Stimulated activated CD8-positive, alpha-beta memory T cell treated with anti-CD3 and anti-CD28 coated beads, Interleukin-2, amount 100 ng/mL, for 48 hours (primary cell): ENCODE measurements at places on chromosomes 12 and 14.

DNA sequence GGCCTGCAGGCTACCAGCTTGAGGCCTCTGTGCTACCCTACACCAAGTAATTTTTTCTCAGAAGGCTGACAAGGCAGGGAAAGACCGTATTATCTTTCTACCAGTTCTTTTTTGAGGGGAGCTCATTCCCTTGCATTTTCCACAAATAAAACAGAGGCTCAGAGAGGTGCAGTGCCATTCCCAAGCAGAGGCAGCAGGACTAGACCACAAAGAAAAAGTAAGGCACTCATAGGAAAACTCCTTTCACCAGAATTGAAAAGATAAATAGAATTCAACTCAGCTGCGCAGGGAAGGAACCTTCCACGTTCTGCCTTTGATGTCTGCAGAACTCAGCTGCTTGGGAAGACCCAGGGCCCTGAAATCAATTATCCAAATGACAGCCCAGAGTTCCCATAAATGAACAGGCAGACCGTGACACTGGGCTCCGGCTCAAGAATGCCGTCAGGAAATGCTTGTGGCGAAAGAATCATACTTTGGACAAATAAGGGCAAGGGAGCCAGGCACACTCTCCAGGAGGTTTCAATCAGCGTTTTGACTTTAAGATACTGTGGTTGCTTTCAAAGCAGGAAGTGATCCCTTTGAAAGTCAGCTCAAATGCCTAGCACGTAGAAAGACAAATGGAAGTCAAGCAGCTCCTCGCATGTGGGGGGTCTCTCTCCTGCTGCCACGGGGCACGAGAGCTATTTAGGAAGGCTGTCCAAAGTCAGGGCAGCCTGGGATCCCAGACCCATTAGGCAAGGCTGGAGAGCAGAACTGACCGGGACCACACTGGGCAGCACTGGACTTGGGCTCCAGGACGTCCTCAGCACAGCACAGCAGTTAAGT is 14.0 kb downstream of the KCTD10 start:
- no peak for DNase-seq

DNA sequence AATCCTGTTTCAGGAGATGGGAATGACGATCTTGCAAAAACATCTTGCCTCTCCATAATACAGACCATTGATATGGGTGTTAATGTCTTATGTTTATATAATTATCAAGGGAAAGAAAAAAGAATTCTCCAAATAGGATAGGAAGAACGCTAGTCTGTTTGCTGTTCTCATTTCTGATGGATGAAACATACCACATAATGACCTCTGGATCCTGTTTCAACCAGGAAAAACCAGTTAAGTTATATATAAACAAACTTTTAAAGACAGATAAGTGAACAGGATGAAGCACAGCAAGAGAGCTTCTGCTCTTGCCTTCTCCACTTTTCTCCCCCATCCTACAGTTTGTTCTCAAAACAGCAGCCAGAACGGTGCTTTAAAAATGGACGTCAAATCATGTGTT is 27.8 kb downstream of the COQ6 start:
- DNase-seq: no peak

GRCh38 chr12:124336742-124337520 is 42.0 kb downstream of the RFLNA start:
- no peak for DNase-seq

DNA sequence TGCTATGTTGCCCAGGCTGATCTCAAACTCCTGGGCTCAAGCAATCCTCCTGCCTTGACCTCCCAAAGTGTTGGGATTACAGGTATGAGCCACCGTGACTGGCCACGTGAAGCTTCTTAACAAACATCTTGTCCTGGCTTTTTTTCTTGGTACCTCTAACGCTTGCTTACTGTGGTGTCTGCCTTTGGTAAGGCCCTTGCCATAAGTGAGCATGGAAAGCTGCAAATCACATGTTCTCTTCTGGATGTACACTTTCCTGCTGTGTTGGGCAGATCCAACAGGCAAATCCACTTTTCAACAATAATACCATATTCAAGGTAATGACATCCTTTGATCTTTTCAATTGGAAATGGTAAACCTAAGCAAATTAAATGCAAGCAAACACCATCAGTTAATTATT is 54.6 kb downstream of the ARF6 start:
- no peak for DNase-seq

- DNase-seq: no peak
These were observed 62.6 kb upstream of the VASH1 start for GRCh38 chr14:76698631-76699030.

- DNase-seq: no peak
These were observed 7.1 kb upstream of the CCDC60 start for GRCh38 chr12:119327471-119327870.

GRCh38 chr12:114405519-114406271 is at the start of gene TBX5:
Gene TBX5 (minus strand): TSS chr12:114406144. CDS start chr12:114403898, 2,246 bp downstream.
- DNase-seq: no peak

DNA sequence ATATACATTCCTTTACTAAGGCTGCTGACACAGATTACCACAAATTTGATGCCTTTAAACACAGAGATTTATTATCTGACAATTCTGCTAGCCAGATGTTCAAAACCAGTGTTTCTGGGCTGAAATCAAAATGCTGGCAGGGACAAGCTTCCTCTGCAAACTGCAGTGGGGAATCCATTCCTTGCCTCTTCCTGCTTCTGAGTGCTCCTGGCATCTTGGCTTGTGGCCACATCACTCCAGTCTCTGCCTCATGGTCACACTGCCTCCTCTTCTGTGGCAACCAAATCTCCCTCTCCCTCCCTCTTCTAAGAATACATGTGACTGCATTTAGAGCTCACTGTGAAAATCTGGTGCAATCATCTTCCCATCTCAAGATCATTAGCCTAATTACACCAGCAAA is 235.7 kb downstream of the TTC8 start:
- no peak for DNase-seq

DNA sequence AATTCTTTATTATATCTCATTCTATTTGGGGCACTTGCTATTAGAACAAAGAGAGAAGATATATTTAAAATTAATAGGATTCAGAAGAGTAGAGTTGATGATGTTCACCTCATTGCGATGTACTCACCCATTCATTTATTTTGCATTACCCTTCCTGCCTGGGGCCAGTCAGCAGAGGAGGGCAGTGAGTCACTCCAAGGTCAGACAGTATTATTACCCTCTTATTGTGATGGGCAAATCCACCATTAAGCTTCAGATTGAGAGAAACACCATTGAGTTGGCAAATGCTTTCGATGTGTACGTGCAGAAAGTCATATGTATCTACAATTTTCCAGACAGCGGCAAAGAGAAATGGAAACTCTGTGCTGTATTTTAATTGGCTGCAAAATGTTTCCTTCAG is 134.2 kb downstream of the BICD1 start:
- DNase-seq: no peak

- DNase-seq: no peak
These were observed 22.5 kb upstream of the TMPRSS12 start for GRCh38 chr12:50820177-50820576.
